Caudate nucleus (tissue), 63 donors: ENCODE measurements at places on chromosomes 2 and 18.
A peak's percentile ranks its signal among the peaks of the same experiment; 100 is the strongest.

- DNase-seq = no peak
These were observed 46.6 kb upstream of the TCF4 start for GRCh38 chr18:55634545-55634944.

- DNase-seq = no peak
These were observed 24.1 kb upstream of the HNMT start for GRCh38 chr2:137940154-137940553.

DNA sequence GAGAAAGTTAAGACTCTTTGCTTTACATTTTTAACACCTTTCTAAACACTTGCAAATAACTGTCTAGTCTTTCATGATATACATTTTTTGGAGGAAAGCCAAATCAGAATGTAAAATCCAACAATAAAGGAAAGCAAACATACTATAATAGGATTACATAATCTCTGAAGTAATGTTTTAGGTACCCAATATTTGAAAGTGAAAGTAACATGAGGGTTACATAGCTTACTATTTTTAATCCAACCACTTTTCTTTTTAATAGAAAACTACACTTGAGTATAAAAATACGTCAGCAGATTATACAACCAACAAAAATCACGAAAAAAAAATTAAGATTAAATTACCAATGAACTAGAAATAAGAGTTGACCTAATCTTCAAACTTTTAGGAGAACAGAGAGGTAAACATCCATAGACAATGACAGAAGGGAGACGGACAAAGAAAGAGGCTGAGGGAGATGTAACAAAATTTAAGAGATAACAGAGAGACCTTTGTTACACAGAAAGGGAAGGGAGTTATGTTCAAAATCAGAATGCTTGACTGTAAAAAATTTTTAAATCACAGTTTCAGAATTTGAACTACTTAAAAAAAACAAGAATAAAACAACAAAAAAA, 150.0 kb downstream of the IKZF2 start:
- no peak for DNase-seq

- DNase-seq = no peak
These were observed 59.5 kb upstream of the RBM44 start for GRCh38 chr2:237739101-237739500.

- no peak for DNase-seq
These were observed 30.6 kb downstream of the ORC4 start for GRCh38 chr2:147989809-147990403.

GRCh38 chr2:240386326-240386725, 49.1 kb upstream of the GPC1 start:
- DNase-seq = no peak

DNA sequence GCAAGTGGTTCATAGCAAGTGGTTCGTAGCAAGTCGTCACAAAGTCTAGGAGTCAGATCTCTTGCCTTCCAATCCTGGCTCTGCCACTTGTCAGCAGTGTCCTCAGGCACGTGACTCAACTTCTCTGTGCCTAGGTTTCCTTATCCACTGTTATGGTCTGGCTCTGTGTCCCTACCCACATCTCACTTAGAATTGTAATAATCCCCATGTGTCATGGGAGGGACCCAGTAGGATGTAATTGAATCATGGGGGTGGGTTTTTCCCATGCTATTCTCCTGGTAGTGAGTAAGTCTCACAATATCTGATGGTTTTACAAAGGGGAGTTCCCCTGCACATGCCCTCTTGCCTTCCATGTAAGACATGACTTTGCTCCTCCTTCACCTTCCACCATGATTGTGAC, 51.8 kb upstream of the AP1S3 start:
- no peak for DNase-seq

- DNase-seq = no peak
These were observed 588 bp upstream of the CCDC93 start for GRCh38 chr2:118014492-118014824.

GRCh38 chr18:77061946-77062517, 70.6 kb downstream of the MBP start:
- DNase-seq = no peak

DNA sequence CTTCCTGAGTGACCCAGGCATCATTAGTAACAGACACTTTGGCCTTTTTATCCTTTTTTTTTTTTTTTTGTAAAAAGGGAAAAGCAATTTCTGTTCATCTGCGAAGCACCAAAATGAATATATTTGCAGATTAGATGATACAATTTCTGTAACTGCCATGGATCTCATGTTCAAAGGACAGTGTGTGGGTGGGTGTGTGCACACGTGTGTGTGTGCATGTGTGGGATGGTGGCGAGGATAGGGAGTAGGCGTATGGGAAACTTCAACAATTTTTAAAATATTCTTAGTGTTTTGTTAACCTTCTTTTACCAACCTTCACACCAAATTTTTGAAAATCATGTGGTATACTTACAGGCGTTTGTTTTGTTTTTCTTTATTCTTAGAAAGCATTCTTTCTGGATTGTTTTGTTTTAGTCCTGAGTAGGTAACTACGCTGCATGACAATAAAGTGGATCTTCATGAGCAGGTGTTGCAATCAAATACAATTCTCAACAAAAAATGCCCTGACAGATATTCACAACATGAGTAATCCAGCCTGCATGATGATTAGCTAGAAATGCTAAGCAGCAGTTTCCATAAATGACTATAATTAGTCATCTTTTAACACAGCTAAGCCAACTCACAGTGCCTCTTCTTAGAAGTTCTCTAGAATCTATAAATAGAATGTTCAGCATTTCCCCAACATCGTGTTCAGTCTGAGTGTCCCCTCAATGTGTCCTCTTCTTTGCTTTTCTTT, 53.5 kb upstream of the RMDN2 start:
- no peak for DNase-seq

DNA sequence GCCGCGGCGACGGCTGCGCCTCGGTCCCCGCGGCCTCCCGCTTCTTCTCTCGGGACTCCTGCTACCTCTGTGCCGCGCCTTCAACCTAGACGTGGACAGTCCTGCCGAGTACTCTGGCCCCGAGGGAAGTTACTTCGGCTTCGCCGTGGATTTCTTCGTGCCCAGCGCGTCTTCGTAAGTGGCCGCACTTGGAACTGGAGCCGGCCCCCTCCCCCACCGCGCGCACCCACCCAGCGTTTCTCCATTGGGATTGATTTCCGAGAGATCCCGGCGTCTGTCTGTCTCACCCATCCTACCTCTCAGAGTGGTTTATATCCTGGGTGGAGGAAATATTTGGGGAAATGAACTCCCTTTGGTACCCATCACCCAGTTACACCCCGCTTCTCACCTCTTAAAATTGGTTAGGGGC, 498 bp downstream of the ITGAV start:
- DNase-seq = no peak

DNA sequence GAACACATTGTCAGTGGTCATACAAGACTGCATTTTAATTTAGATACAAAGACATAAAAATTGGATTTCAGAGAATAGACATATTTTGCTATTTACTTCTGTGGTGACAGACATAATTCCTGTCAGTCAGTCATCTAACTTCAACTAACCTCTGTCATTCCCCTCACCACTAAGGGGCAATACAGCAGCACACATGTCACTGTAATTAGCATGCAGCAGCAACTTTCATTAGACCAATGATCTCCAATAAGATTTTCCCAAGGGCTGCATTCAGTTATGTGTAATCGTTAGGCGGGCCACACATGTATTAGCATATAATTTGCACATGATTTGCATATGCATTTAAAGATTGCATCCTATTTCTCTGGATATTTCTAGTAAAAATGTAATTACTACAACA, 624.5 kb downstream of the NR4A2 start:
- no peak for DNase-seq

DNA sequence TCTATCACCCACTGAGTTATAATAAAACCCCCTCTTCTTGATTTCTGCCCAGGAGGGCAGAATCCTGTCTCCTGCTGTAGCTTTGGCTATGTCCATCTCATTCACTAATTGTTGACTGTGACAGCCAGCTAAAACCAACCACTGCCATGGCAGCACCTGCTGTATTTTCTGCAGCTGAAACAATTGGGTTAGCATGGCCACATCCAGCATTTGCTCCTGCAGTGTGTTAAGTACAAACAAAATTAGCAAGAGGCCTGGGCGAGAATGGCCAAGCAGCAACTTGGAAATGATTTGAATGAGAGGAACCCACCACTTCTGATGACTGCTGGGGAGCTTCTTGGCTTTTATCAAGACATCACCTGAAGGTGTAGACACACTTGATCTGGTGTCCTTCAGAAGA, 89.4 kb upstream of the LRRTM1 start:
- no peak for DNase-seq

GRCh38 chr2:82317012-82317411, 2012.5 kb upstream of the LRRTM1 start:
- no peak for DNase-seq

- DNase-seq = no peak
These were observed 34.7 kb downstream of the SPOPL start for GRCh38 chr2:138536302-138536701.

DNA sequence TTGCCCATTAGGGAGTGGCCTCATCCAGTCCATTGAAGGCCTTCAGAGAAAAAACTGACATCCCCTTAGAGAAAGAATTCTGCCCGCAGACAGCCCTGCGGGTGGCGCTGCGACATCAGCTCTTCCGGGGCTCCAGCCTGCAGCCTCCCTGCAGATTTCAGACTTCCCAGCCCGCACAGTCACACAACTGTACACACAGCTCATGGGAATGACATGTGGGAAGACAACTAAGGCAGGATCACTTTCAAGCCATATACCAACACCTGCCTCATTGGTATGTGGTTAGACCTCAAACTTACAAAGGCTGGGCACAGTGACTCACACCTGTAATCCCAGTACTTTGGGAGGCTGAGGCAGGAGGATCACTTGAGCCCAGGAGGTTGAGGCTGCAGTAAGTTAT, 24.8 kb upstream of the TUBB6 start:
- DNase-seq = no peak

- no peak for DNase-seq
These were observed 96.5 kb downstream of the SEPTIN10 start for GRCh38 chr2:109517118-109517889.

DNA sequence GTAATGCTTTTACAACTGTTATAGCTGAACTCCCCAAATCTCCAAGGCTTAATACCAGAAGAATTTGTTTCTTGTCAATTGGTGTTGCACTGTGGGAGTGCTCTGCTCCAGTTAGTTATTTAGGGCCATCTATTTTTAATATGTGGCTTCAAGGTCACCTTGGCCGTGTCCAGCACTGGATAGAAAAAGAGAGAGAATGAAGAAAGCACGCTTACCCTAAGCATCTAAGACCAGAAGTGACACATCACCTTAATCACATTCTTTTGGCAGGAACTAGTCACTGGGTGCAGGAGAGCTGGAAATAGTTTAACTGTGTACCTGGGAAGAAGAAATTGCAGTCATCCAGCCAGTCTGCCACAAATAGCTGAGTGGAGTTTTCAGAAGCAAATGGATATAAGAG, 78.8 kb downstream of the VWC2L start:
- DNase-seq = no peak

DNA sequence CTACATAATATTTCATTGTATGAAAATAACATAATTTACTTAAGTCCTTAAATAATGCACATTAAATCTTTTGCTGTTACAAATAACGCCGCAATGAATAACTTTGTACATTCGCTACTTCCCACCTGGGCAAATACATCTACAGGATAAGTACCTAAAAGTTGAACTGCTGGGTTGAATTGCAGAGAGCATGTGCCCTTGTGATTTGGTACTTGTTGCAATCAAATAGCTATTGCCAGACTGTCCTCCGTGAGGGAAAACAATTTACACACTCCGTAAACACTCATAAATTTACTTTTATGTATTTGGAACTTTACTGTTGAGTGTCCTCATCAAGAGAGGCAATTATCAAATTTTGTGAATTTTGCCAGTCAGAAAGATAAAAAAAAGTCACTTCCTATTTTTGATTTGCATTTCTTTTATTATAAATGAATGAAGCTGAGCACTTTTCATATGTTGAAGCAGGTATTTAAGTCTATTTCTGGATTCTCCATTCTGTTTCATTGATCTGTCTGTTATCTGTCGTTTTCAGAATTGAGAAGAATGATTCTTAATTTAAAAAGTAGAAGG, 140.8 kb upstream of the SERTAD2 start:
- DNase-seq = no peak

DNA sequence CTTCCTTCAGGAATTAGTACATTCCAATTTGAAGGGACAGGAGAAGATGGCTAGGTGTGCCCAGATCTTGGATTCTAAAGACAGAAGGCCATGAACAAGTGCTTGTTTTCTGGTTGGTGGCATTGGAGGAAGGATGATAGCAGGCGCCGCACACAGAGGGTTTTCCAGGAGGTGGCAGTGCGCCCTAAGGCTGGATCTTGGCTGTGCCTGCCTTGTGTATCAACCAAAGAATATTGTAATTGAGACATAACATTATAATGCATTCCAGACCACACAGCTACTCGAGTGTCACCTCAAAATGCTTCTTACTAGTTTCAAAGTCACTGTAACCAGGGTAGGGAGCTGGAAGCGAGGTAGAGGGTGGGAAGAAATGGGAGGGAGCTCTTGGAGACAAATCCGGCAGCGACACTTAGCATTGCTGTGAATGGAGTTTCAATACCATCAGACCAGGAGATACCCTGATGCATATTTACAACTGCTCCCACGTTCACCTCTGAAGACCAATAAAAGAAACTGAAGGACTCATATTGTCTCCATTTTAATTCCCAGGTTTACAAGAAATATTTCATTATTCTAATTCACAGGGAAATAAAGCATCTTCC, 42.5 kb downstream of the CPO start:
- DNase-seq = peak; percentile 79

- no peak for DNase-seq
These were observed 57.8 kb downstream of the HPCAL1 start for GRCh38 chr2:10360460-10360849.

DNA sequence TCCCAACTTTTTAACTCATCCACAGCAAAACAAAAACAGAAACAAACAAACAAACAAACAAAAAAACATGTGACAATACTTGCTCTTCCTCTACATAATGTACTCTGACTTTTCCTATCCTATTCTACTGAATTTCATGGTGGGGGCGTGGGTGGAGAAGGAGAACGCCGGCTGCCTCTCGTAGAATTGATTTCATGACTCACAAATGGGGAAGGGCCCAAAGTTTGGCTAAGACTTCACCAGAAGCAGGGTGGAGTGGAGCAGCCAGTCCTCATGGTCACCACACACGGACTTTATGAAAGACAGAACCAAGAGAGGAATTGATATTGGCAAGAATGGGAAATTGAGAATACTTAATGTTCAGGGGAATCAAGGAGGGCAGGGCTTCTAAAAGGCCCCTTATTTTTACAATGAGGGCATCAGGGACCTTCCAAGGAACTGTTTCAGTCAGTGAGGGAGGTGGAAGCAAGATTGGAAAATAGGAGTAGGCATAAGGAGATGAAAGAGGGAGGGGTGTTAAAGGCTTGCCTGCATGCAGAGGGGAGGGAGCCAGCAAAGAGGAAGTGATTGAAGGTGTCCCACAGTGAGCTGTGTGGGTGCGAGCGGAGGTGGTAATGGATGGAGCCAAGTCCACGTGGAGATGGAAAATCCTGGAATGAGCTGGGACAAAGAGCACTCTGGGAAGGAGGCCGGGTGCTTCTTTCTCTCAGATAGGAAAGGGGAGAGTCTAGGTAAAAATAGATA, 27.9 kb downstream of the MARCHF4 start:
- DNase-seq = no peak
